GM23248 (cell line): ENCODE measurements at places on chromosomes 13 and 19. TPM values are rescaled to one million over a fixed set of nuclear protein-coding genes. Genes with fewer than 3 reads are reported as not detected.
A peak's percentile ranks its signal among the peaks of the same experiment; 100 is the strongest.

The PABPC3 gene
- 0.18 and 0.20 TPM in 2 replicates for polyA plus RNA-seq

The LILRB3 gene
- 0.13 and 0.53 TPM in 2 replicates for polyA plus RNA-seq

GRCh38 chr13:113656831-113657671, 947 bp downstream of the ATP4B start:
- DNase-seq = no peak

DNA sequence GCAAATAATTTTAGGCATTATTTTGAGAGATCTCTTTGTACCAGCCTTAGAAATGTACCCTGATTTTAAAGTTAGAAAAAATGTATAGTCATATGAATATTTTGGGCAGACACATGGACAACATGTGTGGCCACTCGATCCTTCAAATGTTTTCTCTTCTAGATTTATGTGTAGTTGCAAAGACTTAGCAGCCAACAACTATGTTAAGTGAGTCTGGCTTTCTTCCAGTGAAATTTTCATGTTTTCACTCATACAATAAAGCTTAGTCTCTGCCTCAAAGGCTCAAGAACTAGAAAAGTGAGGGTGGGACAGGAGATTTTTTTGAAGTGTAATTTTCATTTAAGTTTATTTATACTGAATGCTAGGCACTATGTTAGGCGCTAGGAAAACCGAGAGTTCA, 207.7 kb upstream of the DACH1 start:
- no peak for DNase-seq

The DUXA gene
- not detected in 2 replicates for polyA plus RNA-seq

The ATP8B3 gene
- polyA plus RNA-seq = 1.8 and 1.9 TPM in 2 replicates

DNA sequence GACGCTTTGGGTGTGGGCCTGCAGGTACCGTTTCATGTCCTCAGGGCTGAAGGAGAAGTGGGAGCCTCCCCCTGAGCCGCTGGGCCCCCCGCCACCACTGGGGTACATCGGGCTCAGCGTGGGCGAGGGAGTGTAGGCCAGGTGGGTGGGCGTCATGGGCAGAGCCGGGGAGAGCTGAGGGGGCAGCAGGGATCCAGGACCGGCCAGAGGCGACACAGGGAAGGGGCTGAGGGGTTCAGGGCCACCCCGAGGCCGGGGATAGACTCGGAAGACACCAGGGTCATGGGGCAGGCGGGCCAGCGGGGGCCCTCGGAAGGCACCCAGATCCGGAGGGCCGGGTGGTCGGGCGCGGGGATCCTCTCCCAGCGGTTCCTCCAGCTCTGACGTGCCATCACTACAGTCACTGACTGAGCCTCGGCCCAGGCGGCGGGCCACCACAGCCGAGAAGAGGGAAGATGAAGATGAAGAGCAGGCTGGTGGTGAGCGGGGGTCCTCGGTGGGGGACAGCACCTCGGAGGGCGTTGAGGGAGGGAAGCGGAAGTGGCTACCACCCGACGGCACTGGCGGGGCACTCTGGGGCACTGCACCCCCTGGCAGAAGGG, 5.7 kb downstream of the ERF start:
- DNase-seq = no peak

GRCh38 chr19:39301021-39301420, 4.8 kb downstream of the IFNL1 start:
- no peak for DNase-seq

The ZFP14 gene
- polyA plus RNA-seq = 1.2 and 1.5 TPM in 2 replicates

DNA sequence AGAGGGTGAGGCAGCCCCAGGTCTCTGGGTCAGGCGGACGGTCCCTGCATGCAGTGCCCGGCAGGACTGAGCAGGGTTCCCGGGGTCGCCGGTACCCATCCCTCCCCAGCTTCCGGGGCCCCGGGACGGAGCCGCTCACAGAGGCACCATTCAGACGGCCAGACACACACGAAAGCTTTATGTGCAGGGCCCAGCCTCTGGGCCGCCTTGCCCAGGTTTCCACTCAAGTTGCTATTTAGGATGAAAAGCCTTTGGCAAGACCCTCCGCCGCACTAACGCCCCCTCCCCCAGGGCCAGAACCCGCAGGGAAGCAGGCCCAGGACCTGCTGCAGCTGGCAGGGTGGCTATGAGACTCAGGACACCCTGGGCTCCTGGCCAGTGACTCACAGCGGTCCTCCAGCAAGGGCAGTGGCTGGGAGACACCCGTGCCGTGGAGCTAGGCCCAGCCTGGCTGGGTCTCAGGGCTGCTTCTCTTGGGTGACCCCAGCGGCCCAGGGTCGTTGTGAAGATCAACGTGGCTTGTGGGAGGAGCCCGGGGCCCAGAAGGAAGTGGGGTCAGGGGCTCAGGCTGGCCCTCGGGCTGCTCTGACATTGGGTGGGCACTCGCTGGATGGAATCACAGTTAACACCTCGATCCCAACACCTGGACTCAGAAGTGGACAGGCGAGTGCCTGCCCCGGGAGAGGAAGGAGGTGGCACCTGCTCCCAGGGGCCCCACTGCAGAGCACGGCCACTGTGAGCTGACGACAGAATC, 4.8 kb downstream of the C19orf25 start:
- DNase-seq = peak; percentile 69

DNA sequence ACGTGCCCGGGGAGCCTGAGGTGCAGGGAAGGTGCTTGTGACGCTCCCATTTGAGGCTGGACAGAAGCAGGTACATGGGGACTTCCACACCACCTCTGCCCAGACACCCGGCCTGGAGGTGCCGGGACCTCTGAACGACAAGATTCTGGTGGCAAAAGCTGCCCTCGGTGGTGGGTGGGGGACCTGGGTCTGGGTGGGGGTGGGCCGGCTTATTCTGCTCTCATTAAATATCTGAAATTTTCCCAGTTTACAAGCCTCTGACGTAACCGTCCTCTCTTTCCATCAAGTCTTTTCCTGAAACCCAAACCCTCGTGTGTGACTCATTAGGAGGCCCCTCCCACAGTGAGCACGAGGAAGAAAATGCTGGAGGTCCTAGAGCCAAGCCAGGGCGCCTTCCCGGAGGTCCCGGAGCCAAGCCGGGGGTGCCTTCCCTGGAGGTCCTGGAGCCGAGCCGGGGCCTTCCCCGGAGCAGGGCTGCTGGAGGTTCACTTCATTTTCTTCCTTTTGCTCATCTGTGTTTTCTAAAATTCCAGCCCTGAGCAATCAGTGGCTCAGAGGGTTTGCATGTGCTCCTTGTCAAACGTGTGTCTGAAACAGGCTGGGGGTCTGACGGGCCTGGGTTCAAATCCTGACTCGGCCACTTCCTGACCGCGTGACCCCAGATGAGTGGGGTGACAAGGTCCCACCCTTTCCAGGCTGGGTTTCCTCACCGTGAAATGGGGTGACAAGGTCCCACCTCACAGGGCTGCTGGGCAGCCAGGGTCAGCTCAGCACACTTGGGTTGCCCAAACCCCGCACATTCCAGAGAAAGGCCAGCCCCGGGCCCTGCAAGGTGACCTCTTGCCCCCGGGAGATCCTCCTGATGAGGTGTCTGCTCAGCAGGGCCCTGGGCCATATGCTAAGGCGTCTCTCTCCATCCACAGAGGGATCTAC, 10.0 kb downstream of the CFD start:
- peak; percentile 96 for DNase-seq

DNA sequence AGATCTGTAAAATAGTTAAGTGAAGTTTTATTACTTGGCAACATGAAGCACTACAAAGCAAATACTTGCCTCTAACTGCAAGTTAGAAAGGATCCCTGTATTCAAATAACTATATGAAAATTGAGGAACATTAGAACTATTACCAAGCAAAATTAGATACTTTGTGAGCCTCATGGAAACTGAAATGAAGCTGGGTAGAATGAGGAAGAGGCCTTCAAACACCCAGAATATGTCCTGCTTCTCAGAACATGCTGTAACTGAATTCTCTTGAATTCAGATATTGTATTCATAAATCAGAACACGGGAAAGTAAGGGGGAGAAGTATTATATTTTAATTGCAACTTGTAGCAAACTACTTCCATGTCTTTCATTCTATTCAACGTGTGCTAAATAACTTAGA, 947.9 kb downstream of the PCDH17 start:
- no peak for DNase-seq

DNA sequence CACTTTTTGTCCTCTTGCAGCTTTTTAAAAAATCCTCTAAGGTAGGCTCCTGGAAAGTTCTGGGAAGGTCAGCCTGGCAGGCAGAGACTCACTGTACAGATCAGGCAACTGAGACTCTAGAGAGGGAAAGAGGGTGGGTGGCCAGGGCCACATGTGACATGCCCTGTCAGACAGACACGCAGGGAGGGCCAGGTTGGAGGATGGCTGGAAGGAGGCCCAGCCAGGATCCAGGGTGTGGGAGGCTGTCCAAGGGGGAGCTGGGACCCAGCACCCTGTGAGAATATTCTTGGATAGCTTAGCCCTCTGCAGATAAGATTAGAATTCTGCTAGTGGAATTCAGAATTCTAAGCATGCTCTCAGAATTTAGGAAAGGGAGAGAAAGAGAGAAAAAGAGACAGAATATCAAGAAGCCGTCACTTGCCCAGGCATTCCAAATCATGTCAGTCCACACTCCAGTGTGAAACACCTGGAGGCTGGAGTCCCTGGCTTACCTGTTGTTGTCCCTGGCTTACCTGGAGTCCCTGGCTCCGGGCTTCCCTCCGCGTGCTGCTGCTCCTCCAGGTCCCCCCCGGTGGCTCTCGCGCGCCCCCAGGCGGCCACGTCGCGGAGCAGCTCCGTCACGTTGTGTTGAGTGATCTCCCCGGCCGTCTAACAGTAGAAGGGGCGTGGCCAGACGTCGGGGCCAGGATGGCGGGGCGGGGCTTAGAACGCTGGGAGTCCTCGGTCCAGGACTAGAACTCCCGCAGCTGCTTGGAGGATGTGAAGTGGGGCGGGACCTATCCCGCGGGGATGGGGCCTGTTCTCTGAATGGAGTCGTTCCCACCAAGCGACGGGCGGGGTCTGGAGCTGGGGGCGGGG, 2.8 kb upstream of the TNNI3 start:
- DNase-seq = peak; percentile 96

The PDE4C gene
- 0.40 and 1.0 TPM in 2 replicates for polyA plus RNA-seq

The TSHZ3 gene
- polyA plus RNA-seq = 17.9 and 19.6 TPM in 2 replicates

DNA sequence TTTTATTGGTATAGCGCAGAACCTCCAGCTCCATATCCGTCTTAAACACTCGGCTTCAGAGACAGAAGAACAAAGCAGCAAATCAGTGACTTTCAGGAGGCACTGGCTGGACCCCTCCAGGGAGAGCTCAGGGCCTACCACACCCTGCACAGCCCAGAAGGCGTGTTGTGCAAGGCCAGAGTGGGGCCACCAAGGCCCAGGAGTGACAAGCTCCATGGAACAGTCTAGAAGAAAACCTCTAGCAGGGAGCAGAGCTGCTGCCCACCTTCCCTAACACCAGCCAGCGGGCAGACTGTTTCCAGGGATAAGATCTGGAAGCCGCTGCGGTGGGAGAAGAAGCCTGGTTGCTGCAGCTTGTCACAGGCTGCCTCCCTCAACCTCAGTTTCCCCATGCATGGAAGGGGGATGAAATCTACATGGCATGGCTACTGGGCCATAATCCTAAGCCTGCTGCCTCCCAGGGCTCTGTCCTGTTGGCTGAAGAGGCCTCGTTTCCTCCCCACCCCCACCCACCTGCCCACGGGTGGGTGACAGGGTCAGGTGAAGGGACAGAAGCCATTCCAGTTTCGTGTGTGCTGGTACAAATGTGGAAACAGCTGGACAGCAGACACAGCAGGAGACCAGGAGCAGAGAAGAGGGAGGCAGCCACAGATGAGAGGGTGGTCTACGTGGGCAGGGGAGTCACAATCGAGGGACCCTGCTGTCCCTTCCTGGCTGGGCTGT, 57.4 kb downstream of the PEPD start:
- no peak for DNase-seq

The CEACAM7 gene
- polyA plus RNA-seq = not detected in 2 replicates

- DNase-seq = peak; percentile 75
These were observed 136.3 kb upstream of the UFM1 start for GRCh38 chr13:38213314-38213713.

The OR10H2 gene
- not detected in 2 replicates for polyA plus RNA-seq

DNA sequence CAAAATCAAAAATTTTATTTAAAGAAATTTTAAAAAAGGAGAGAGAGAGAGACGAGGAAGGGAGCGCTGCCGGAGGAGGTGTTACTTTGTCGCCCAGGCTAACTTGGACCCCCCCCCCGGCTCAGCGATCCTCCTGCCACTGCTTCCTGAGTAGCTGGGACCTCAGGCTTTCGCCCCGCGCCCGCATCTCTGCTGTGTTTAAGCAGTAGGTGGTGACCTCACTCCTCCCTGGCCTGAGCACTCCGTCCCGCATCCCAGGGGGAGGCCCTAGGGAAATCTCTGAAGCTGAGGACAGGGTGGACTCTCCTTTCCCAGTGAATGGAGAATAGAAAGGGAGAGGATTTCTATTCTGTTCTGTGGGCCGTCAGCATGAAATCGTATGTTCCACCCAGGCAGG, 485 bp upstream of the ZNF845 start:
- DNase-seq = peak; percentile 73

GRCh38 chr19:29259153-29259552, 46.2 kb upstream of the UQCRFS1 start:
- DNase-seq = no peak

The PSG6 gene
- polyA plus RNA-seq = 1.2 and 1.8 TPM in 2 replicates

GRCh38 chr19:18290302-18291018, 9.0 kb upstream of the JUND start:
- DNase-seq = peak; percentile 39

The RNF113B gene
- polyA plus RNA-seq = not detected in 2 replicates

The CYP2F1 gene
- polyA plus RNA-seq = not detected in 2 replicates
